NCI-H446 treated with DMSO at 0.1 percent for 48 hours (cell line): ENCODE measurements at places on chromosomes 3 and 15.
A peak's percentile ranks its signal among the peaks of the same experiment; 100 is the strongest.

GRCh38 chr3:132509096-132509495, 88.0 kb upstream of the ACKR4 start:
- DNase-seq: no peak

DNA sequence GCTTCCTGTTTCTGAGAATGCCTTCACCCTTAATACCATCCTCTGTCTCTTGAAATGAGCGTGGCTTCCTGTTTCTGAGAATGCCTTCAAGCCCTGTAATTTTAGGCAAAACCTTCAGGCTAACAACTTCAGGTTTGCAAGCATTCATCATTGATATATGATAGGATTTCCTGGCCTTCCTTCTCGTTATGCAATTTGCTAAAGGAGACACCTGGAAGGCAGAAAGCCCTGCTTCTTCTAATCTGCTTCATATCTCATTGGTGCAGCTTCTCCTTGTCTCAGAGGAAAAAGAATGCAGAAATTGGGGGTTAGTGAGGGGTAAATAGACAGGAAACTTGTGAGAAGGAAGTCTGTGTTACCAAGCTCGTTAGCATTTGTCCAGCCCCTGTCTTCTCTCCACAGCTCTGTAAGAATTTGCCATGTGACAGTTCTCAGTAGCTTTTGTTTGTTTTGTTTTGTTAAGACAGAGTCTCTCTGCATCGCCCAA, 7.3 kb downstream of the ARL6IP5 start:
- no peak for DNase-seq

GRCh38 chr3:72996473-72997333, at the start of gene PPP4R2:
PPP4R2 (plus strand) TSS chr3:72996811; CDS start chr3:72997038, 227 bp downstream.
- DNase-seq: peak; percentile 64

GRCh38 chr15:29645841-29646240, 176.4 kb downstream of the TJP1 start:
- DNase-seq: no peak

- DNase-seq: no peak
Observed at GRCh38 chr15:69325456-69325971, 26.8 kb downstream of the PAQR5 start.

DNA sequence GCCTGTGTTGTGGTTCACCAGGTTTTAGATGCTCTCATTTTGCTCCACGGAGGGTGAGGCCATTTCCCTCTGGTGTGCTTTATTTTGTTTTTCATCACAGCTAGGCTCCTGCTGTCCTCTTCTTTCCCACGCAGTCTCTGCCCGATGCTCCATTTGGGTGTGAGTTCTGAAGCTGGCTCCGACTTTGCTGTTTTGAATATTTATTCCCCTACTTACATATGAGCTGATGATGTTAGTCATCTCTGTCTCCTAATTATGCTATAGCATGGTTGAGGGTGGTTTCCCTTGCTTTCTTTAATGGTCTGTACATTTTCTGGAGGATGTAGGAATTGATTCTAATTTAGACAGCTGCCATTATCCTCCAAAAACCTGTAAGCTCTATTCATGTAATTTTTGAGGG, 168.1 kb upstream of the MYRIP start:
- DNase-seq: no peak

DNA sequence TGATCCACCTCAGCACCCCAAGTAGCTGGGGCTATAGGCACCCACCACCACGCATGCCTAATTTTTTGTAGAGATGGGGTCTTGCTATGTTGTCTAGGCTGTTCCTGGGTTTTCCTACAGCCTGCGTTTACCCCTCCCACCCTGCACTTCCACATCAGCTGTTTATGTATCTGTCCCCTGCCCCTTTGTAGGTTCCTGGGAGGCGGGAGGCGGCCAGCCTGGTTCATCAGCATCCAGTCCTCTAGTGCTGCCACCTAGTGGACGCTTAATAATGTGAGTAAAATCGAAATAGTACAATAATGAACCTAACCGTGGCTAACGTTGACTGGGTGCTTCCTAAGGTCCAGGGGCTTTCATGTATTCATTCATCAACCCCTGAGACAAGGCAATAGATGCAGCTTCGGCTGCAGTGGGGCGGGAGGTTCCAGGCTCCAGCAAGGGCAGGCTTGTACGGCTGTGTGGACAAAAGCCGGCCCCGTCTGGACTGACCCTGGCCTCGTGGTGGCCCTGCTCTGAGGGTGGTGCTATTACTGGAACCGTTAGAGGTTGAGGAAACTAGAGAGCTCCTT, 1.2 kb upstream of the LCTL start:
- peak; percentile 40 for DNase-seq

GRCh38 chr15:57462381-57462780, 86.1 kb downstream of the CGNL1 start:
- peak; percentile 68 for DNase-seq

DNA sequence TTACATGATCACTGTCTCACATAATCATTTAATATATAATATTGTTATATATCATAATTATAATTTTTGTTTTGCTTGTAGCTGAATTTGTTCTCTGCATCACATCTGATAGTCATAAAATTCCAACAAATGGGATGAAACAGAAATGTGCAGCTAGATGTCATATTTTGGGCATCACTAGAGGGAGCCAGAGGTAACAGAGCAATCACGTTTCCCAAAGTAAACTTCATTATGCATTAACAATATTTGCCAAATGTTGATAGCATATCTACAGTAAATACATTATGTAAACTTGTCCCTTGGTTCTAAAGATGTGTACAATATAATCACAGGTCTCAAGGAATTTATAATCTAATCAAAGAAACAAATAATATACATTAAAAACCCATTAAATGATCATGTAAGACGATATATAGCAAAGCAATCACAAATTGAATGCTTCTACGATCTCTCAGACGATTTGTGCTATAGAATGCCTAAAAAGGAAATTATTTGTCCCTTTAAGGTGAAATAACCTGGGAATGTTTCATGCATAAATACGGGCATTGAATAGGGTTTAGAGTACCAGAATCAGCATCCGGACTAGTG, 234.2 kb upstream of the MCTP2 start:
- DNase-seq: no peak

- no peak for DNase-seq
Observed at GRCh38 chr3:49611719-49612118, 57.4 kb downstream of the BSN start.

GRCh38 chr3:172585954-172586353, 62.7 kb upstream of the TNFSF10 start:
- no peak for DNase-seq

DNA sequence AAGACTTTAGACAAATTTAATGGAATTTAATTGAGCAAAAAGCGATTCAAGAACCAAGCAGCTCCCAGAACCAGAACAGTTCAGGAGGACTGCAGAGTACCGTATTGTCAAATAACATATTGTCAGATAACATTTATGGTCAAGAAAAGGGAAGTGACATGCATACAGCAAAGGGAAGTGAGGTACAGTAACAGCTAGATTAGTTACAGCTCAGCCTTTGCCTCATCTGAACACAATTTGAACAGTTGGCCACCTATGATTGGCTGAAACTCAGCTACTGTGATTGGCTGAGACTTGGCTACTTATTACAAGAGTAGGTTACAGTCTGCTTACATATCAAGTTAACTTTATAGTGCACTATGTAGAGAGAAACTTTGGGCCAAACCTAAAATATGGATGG, 21.9 kb downstream of the ZFAND6 start:
- no peak for DNase-seq

DNA sequence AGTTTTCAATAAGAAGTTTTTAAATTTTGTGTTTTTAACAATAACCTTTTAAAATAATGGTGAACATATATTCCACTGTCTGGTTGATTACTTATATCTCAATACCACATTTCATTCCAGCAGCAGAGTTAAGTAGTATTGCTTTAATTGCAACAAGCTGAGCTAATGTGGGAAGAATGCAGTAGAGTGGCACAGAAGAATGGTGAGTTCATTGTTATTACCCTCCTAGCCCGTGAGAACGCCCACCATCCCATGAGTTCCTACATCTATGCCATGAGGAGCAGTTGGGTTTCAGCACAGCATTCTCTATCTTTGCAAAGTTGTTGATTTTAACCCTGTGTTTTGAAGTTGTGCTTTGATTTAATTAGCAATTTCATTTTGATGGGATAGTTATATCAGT, 17.8 kb upstream of the NR2E3 start:
- no peak for DNase-seq

DNA sequence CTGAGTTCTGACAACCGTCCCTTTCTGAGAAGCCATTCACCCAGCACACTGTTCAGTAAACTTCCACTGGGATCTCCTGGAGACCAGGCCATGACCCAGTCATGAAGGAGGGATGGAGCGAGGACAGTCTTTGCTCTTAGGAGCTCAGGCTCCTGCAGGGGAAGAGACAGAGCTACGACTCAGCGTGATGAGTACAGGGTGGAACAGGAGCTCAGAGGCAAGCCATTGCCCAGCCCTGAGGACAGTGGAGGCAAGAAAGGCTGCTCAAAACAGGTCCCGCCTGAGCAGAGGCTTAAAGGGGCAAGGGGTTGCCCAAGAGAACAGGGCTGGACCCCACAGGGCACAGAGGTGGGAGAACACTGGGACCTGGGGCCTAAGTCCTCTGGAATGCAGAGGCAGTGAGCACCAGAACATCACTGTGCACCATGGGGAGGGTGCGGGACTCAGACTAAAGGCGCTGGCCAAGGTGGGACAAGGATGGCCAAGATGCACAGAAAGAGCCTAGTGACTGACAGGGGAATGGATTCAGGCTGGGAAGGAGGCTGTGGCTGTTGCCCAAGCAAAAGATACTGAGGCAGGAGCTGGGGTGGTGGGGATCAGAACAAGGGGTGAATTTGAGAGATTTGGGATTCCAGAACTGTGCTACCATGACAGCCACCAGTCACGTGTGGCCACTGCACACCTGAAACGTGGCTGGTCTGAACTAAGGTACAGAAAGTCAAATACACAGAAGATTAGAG, 25.8 kb downstream of the TMEM43 start:
- DNase-seq: no peak

- no peak for DNase-seq
Observed at GRCh38 chr15:35630985-35631384, 85.0 kb upstream of the DPH6 start.

DNA sequence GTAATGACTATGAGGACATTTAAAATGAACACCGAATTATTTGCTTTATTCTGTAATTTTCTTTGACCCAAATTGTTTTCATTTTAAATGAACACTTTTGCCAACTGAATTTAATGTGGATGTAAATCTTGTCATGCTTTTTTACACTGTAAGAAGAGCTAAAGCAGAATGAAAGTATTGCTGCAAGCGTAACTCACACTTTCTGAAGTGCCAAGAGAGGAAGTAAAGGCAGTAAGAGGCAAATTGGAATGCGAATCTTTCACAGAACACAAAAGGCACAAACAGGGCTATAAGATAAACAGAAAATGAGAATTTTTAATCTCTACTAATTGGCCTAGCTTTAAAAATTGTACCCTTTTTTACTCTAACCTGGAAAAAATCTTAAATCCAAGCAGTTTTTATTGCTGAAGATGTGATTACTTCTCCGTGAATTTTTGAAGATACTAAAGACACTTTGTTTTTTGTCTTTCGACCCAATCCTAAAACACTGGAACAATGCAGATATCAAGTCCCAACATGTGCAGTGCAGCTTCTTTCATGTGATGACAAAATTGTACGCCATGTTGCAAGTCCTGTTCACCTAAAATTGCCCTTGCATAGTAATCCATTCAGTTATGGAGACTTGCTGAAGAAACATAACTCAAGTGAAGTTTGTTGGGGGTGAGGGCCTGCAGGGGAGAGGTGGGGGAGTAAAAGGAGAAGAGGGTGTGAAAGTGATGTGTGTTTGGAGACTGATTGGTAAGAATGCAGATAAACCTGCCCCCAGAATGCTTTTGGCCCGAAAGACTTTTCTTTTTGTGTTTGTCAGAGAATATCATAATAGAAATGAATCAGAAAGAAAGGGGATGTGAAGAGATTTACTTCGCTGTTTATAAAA, 1.4 kb downstream of the ARID3B start:
- DNase-seq: no peak

DNA sequence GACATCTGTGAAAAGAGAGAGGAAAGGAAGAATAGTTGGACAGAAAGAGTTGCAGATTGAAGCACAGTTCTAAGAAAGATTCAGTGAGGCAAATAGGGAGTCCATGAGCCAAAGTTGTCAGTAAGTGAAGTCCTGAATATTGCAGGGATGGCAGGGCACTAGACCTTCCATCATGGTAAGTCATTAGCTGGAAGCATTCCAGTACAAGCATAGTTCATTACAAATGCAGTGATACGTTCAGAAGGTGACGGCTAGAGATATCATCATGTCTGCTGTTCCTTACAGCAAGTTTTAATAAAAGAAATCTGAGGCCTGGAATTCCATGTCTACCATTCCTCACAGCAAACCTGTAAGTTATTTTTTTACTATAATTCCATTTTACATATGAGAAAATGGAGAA, 720.1 kb downstream of the GBE1 start:
- DNase-seq: no peak

DNA sequence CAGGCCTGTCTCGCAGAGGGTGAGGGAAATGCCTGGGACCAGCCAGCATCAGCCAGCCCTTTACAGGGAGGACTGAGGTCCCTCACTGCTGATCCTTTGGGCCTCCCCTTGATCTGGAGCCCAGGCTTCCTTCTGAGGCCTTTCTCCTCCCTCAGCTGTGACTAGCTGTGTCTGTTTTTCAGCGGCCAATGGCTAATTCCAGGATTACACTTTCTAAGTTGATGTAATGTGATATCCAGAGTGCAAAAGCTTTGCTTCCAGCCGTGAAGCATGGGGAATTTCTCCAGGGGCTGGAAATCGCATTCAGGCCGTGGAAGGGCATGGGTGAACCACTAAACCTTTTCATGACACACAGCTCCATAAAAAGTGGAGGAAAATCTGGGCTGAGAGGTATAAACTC, 157.6 kb downstream of the SHQ1 start:
- DNase-seq: no peak

DNA sequence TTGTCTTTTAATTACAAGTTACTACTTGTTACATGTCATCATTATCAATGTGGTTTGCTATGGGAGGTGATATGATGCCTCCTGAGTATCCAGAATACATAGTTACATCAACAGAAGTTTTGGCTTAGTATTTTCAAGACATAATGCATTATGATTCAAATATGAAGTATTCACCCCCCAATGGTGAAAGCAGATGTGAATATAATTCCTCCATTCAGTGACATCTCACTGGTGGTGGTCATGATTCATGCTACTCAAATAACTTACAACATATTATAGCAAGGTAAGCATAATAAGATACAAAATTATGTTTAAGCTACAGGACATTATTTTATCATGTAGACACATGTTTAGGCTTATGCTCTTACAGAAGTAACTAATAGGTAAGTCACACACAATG, 34.9 kb upstream of the TTBK2 start:
- no peak for DNase-seq

DNA sequence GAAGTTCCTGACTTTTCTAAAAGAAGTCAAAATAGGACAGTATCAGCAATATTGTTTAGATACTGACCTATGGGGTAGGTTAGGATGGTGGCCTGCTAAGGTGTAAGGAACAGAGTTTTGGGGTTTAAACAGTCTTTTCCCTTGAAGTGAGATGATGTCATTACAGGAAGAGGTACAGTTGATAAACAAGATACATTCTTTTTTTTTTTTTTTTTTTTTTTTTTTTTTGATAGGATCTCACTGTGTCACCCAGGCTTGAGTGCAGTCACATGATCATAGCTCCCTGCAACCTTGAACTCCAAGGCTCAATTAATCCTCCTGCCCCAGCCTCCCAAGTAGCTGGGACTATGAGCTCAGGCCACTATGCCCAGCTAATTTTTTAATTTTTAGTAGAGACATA, 33.3 kb downstream of the SLC25A36 start:
- no peak for DNase-seq
